ENCODE measurements at places on chromosomes 7 and 10.

DNA sequence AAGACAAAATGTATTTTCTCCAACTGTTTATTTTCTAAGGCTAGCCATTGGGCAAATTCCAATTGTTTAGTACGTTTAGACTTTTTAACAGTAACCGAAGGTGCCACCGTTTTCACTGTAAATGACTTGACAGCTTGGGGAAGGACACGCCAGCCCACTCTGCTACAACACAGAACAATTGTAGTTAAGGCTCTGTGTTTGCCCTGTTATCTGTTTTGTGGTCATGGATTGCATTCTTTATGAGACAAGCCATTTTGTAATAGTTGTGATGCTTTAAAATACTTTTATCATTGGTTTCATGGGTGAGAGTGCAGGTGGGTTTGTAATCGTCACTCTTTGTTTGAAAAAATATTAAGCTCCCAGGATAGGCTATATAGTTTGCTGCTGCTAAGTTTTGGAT is 6.6 kb upstream of the PITRM1 start:
- DNase-seq: no peak

GRCh38 chr10:131109291-131109690 is 202.2 kb downstream of the TCERG1L start:
- no peak for DNase-seq

GRCh38 chr7:2244404-2244995 is 2.5 kb downstream of the NUDT1 start:
- no peak for DNase-seq

DNA sequence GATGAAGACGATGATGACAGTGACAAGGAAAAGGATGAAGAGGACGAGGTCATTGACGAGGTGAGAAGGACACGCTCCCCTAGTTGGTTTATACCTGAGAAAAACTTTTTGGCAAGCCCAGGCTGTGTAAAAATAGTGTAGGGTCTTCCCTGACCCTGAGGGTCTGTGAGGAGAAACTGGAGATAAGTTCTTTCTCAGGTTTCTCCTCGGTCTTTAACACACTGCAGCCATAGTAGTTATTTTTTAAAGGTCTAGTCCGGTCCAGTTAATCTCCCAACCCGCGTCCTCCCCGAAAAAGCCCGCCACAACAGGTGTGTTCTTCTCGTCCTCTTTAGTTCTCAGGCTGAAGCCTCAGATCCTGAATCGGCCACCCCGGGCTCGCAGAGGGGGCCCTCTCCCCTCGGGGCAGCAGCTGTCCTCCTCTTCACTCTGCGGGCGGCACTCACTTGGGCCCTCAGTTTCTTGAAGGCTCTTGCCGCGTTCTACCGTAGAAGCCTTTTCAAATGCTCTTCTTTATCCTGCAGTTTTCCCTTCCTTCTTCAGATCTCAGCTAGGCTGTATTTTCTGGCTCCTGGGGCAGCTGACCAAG is 411 bp downstream of the BCCIP start:
- no peak for DNase-seq

DNA sequence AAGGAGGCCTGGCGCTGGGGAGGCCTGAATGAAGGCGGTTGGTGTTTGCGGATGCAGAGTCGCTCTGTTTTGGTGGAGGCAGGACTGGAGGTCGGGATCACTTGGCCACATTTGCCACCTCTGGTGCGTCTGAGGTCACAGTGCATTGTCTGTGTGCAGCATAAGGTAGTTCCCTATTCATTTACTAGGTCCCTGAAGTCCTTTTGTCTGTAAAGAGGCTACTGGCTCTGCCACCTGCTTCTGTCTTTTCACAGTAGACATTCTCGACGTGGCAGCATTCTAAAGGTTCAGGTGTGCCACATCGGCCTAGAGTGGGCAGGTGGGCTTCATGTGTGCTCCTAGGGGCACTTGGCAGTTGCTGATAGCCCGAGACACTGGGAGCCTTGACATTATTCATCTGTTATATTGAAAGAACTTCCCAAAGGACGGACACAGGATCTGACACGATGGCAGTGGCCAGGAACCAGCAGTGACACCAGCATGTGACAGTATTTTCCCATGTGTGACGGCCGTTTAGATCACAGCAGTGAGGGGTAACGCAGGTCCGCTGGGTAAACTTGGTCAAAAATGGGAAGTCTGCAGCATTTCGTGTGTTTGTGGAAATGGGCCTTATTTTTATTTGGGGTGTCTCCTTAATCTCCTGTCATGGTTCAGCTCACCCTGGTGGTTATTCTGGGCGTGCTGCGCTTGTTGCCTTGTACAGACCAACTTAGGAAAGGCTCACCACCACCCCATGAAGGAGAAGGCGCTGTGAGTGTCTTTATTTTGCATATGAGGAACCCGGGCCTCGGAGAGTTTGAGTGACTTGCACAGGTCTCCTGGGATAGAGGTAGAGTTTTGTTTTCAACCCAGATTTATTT is 5.9 kb downstream of the MGMT start:
- DNase-seq: no peak
